ENCODE measurements at places on chromosomes 3 and 15. TPM values are rescaled to one million over a fixed set of nuclear protein-coding genes. Genes with fewer than 3 reads are reported as not detected.

The SLC9C1 gene
- 0.65 TPM for polyA plus RNA-seq

The SAMD7 gene
- polyA plus RNA-seq = not detected

The TLR9 gene
- polyA plus RNA-seq = 0.17 TPM

The GPR62 gene
- polyA plus RNA-seq = 0.53 TPM

The PTH1R gene
- polyA plus RNA-seq = 227 TPM

The IL12A gene
- 0.40 TPM for polyA plus RNA-seq

The HYAL1 gene
- polyA plus RNA-seq = 7.4 TPM

The RBP2 gene
- polyA plus RNA-seq = 0.30 TPM

The HERC2 gene
- 47.0 TPM for polyA plus RNA-seq

The CCDC50 gene
- 81.9 TPM for polyA plus RNA-seq

The ZBTB20 gene
- polyA plus RNA-seq = 6.9 TPM

The RTP1 gene
- polyA plus RNA-seq = not detected

The RAB5A gene
- polyA plus RNA-seq = 85.6 TPM

The LRRC34 gene
- polyA plus RNA-seq = 18.8 TPM

The ZDHHC23 gene
- polyA plus RNA-seq = 11.2 TPM

The NEK10 gene
- polyA plus RNA-seq = 1.6 TPM

The FBXL22 gene
- polyA plus RNA-seq = 1.4 TPM

The CPNE9 gene
- polyA plus RNA-seq = not detected

The GNB4 gene
- 24.3 TPM for polyA plus RNA-seq

The EPHA6 gene
- polyA plus RNA-seq = 0.96 TPM

The MORC1 gene
- polyA plus RNA-seq = 0.57 TPM

The KBTBD8 gene
- polyA plus RNA-seq = 2.0 TPM

The HMCES gene
- polyA plus RNA-seq = 47.0 TPM

The GALNT15 gene
- 2.7 TPM for polyA plus RNA-seq

The LXN gene
- polyA plus RNA-seq = 27.2 TPM

Measured in renal cortex interstitium (tissue), 15 donors.